ENCODE measurements at places on chromosomes 16 and 17.

DNA sequence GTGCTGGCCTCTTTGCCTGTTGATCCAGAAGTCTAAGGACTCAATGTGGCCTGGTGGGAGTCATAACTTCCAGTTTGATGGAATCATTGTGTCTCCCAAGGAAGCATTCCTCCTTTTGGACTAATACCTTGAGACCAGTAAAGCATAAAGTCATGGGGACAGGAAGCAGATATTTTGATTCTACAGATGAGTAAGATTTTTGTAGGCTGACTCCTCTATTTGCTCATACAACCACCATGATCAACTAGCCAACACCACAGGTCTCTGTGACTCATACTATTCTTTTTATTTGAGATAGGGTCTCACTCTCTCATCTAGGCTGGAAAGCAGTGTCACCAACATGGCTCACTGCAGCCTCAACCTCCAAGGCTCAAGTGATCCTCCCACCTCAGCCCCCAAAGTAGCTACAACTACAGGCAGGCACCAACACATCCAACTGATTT lies 6.2 kb downstream of the MT2A start:
- no peak for DNase-seq

DNA sequence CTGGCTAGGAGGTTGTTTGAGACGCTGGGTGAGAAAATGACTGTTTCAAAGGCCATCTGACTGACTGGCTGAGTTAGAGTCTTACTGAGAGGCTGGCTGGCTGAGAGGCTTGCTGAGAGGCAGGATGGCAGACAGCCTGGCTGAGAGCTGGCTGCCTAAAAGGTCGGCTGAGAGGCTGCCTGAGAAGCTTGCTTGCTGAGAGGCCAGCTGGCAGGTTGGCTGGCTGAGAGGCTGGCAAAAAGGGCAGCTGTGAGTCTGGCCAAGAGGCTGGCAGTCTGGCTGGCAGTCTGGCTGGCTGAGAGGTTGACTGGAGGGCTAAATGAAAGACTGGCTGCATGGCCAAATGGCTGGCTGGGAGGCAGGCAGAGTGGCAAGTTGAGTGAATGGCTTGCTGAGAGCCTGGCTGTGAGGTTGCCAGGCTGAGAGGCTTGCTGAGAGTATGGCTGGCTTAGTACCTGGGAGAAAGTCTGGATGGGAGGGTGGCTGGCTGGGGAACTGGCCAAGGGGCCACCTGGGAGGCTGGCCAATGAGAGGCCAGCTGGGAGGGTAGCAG lies 35.3 kb upstream of the ACSM2B start:
- peak; percentile 94 for DNase-seq

DNA sequence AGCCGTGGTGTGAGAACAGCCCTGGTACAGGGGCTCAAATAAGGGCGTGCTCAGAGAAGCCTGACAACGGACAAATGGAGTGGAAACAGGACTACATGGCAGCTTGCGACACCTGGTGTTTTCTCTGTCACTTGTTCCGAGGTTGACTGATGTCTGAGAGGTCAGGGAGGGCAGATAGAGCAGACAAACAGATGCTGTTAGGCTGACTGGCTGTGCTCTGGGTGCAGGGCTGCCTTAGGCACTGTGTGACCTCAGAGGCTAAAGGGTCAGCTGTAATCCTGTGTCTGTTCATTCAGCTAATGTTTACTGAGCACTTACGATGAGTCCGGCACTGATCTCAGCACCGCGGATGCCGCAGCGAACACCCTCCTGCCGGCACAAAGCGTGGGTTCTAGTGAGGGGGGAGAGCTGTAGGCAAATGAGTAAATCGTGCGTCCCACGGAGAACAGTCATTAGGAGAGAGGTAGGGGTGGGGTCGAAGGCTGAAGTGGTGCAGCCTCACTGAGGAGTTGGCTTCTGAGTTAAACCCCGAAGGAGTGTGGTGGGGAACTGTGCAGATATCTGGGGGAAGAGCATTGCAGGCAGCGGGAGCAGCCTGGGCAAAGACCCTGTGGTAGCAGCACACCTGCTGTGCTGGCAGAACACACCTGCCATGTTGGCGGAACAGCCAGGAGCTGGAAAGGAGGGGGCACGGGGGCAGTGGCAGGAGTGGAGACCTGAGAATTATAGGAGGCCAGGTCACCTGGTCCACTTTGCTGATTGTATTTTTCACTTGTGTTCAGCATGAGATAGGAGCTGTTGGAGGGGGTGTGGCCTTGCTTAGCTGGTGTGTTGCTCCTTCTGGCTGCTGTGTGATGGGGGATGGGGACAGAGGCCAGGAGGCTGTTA lies 35.0 kb downstream of the GPT2 start:
- DNase-seq = no peak

- no peak for DNase-seq
Observed at GRCh38 chr17:50425682-50426471, at the start of gene ACSF2. ACSF2 (plus strand) TSS chr17:50426218; CDS start chr17:50426262, 44 bp downstream.

- DNase-seq = no peak
Observed at GRCh38 chr16:24367186-24367710, 111.1 kb downstream of the CACNG3 start.

DNA sequence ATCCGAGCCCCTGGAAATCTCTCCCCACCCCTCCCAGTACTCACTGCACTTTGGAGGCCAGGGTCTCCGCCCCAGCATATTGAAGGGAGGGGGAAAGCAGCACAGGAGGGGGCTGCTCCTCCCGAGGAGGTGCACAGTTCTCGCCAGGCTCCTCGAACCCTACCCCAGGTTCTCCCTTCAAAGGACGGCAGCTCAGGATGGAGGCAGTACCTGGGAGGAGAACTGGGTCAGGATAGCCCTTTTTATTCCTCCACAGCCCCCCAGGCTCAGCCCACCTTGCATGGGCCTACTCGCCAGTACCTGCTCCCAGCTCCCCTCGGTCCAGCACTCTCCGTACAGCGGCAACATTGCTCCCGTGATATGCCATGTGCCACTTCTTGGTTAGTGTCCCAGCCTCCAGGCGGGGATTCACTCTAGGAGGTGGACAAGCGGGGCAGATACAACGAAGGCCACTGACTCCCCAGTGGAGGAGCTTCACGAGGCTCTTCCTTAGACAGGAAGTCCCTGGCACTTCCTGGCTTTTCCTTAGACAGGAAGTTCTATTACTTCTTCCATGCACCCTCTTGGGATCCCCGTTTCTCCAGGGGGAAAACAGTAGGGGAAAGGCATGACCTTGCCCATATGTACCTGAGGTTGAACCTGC lies 2.1 kb upstream of the GPS2 start:
- no peak for DNase-seq

DNA sequence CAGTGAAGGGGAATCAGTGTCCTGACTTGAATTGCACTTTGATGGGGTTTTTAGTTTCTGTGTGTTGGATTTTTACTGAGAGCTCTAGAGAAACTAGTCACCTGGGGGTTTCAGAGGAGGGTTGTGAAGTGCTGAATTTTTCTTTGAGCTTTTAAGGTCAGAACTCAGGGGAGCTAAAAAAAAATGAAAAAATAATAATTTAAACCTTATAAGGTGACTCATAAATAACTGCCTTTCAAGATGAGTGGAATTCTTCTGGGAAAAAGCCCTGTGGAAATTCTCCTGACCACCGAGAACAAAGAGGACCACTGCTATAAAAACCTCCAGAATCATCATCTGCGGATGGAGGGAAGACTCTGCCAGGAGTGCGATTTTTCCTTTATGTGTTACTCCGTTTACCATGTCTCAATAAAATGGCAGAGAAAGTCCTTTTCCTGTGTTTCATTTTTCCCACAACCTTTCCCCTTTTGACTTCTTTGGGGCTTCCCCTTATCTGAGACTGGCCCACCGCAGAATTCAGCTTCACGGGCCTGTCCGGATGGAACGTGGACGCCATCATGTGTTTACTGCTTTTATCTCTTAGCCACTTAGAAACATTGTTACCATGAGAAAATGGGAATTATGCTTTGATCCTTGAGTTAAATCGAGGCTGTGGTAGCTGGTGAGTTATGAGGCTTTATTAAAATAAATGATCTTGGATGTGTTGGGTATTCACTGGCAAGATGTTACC lies 39.7 kb downstream of the RPTOR start:
- no peak for DNase-seq

- DNase-seq = no peak
Observed at GRCh38 chr16:66682271-66682670, 14.3 kb downstream of the CMTM4 start.

GRCh38 chr17:16273499-16273898 lies 56.5 kb downstream of the PIGL start:
- no peak for DNase-seq
